ENCODE measurements at places on chromosomes 6 and 20. TPM values are rescaled to one million over a fixed set of nuclear protein-coding genes. Genes with fewer than 3 reads are reported as not detected.

- DNase-seq: no peak
Observed at GRCh38 chr6:85364344-85364743, 85.5 kb upstream of the NT5E start.

GRCh38 chr6:121615493-121615892 is 180.0 kb downstream of the GJA1 start:
- no peak for DNase-seq

DNA sequence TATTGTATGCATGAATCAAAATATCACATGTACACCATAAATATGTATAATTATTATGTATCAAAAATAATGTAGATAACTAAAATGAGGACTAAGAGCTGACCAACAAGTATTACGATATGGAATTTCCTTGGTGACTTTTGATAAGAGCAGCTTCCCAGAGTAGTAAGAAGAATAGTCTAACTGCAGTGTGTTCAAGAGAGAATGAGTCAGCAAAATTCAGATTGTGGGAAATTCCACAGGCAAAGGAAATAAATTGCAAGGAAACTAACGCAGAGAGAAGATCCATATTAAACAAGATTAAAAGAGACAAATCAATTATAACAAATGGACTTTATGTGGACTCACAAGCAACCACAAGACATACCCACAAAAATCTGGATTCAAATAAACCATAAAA is 26.4 kb downstream of the FRK start:
- DNase-seq: no peak

- DNase-seq: no peak
Observed at GRCh38 chr6:19603721-19604120, 233.4 kb upstream of the ID4 start.

DNA sequence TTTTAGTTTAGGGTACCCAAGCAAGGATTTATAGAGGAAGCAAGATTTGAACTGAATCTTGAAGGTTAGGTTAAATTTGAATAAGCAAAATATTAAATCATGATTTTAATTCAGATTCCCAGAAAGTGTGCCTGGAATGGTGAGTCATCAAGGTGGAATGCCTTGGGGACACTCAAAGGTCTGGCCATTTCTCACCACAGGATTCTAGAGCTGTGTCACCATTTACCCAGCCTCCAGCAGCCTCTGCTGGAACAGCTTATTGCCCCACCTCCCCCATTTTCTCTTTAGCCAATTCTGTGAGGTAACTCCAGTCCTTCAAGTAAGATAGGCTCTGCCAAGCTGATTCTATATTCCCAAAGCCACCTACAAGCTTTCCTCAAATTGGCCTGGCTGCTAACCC is 181.4 kb downstream of the SIM1 start:
- DNase-seq: no peak

The TMEM74B gene
- total RNA-seq: 1.9 TPM

DNA sequence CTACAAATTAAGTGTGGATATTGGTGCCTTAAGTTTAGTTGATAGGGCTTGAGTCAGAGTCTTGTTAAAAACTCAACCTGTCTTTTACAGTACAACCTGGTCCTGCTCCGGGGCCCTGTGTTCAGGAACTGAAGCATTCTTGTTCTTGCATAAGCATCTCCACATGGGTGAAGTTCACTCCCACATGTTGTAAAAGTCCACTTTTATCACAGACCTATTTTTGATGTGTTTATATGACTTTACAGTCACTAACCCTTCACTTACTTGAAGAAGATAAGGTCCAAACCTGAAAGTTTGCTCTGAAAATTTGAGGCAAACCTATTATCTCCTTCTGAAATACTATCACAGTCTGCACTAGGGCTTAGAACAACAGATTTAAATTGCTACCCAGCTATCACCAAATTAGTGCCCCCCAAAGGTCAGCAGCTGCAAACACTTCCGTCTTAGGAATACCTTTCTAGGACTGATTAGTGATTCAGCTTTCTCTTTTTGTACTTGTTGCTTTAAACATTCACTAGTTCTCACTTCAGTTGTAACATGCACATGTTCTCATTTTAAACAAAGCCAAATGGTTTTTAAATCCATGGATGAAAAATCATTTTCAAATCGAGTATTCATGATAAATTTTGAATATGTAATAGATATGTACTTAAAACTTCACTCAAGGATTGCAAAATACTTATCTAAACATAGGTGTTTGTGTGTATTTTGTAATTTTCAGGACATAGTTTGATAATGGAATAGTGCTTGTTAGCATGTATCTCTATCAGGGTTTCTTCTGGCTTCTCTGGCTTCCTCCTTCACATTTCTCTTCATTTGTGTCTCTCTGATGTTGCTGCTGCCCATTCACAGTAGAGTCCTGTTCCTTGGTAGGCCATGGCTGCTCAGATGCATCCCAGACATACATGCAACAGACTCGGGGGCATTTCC is 469.8 kb upstream of the SOX4 start:
- no peak for DNase-seq

GRCh38 chr6:33911488-33911887 is 107.7 kb upstream of the MLN start:
- DNase-seq: no peak

GRCh38 chr20:37727957-37728634 is 34.3 kb downstream of the CTNNBL1 start:
- DNase-seq: no peak

DNA sequence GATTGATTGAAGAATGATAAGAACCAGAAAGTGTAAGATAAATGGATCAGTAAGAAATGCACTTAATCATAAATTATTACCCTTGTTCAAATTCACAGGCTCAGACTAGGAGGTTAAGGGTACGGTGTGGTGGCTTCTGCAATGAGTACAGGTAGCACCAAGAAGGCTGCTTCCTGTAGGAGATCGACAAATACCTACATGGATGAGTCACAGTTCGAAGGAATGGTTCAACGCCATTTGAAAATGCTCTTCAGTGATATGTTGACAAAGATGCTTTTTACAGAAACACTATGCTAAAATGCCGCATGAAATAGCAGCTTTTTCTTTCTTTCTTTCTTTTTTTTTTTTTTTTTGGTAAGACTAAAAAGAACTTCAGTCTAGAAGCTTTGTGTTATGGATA is 116.2 kb downstream of the DTNBP1 start:
- no peak for DNase-seq

GRCh38 chr6:81648502-81648901 is 104.0 kb downstream of the TENT5A start:
- no peak for DNase-seq

The ZNF391 gene
- 1.4 TPM for total RNA-seq

DNA sequence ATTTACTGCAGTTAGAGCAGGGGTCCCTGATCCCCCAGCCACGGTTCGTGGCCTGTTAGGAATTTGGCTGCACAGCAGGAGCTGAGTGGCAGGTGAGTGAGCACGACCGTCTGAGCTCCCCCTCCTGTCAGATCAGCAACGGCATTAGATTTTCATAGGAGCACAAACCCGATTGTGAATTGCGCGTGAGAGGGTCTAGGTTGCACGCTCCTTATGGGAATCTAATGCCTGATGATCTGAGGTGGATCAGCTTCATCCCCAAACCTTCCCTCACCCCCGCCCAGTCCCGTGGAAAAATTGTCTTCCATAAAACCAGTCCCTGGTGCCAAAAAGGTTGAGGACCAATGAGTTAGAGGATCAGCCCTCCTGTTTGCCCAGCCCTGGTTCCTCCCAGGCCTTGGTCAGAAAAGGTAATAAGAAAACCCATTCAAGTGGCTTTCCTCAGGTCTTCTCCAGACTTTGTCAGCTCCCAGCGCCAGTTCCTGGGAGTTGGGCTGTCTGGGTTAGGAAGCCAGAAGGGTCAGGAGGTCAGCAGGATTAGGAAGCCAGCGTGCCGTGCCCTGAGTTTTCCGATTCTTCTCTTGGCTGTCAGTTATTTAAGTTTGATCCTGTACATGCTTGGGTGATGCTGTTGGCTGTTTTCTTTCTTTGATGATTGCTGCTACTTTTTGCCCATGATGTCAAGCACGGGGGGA is 139.9 kb upstream of the PMEPA1 start:
- no peak for DNase-seq

DNA sequence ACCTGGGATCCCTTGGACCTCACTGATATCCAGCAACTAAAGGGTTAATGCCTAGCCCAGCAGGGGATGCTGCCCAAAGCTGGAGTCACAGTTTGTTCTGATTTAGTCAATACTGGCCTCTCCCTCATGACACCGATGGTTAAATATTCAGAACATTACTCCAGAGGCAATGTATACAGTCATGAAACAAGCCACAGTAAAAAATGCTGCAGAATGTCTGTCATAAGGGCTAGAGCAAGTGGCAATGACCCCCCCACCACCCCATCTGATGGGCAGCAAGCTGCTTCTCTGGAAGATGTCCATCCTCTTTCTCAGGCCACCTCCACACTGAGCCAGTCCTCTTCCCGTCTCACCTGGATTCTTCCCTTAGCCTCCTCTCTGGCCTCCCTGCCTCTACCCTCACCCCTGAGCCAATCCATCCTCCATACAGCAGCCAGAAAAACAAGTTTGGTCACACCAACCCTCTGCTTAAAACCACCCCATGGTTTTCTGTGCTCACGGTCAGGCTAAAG is 99.0 kb upstream of the KCNG1 start:
- no peak for DNase-seq

DNA sequence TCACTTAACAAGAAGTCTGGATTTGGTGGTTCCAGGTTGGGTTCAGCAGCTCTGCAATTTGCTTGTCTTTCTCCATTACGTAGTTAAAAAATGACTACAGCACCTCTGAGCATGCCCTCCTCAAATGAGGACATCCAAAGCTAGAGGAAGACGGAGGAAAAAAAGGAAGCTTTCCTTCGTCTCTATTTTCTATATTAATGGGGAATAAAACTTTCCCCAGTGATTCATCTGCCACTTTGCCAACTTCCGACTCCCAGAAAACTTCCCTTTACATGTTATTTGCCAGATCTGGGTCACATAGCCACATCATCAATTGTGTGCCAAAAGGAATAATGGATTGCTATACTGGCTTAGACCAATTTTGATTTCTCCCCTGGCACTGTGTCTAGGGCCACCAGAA is 69.5 kb downstream of the ZFAND3 start:
- no peak for DNase-seq

DNA sequence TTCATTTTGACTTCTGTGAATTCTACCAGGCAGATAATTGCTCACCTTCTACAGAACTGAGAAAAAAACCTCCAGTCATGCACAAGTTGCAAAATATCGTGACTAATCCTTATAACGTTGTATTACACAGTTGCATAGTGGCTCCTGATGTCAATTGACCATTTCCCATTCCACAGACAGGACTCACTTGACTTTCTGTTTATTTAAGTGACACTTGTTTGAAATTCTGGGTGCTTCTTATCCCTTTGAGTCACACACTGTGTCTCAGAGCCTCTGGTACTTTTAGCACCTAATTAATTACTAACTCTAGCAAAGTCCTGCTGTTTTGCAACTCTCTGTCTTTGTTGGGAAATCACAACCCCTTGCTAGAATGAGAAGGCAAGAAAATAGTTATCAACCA is 16.2 kb upstream of the RSPO3 start:
- DNase-seq: no peak

- no peak for DNase-seq
Observed at GRCh38 chr20:47191074-47191673, 165.3 kb downstream of the ZMYND8 start.

DNA sequence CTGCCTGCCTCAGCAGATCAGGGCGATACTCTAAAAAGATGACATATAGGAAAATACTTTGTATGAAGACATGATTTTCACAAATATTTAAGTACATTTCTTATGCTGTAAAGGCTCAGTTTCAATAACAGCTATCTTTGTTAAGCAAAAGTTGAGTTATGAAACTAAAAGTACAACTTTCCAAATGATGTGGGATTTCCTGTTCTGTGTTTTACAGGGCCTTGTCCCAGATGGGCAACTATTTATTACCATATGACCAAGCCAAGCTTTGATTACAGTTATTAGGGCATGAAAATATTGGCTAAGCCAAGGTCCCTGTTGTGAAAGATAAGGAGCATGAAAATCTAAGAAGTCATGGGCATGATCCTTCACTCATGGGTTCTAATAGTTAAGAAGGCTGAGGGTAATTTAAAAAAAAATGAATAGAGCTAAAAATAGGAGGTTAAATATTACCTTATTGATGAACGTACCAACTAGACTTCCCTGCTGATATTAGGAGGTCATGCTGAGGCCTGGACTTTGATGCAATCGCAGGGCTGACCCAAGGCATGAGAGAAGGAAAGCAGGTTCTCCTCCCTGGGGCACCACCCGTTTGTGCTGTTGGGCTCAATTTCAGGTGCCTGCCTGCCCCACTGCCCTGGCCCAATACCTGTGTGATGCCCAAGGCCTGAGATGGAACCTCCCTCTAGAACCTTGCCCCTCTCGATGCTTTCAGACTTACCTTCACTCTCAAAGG is 294.4 kb upstream of the PRDM1 start:
- DNase-seq: no peak

GRCh38 chr6:40376113-40376650 is 211.0 kb downstream of the LRFN2 start:
- DNase-seq: no peak

The NEDD9 gene
- total RNA-seq: 23.4 TPM

GRCh38 chr6:136611133-136611532 is 60.9 kb upstream of the MAP7 start:
- no peak for DNase-seq

The HIVEP2 gene
- total RNA-seq: 25.5 TPM

DNA sequence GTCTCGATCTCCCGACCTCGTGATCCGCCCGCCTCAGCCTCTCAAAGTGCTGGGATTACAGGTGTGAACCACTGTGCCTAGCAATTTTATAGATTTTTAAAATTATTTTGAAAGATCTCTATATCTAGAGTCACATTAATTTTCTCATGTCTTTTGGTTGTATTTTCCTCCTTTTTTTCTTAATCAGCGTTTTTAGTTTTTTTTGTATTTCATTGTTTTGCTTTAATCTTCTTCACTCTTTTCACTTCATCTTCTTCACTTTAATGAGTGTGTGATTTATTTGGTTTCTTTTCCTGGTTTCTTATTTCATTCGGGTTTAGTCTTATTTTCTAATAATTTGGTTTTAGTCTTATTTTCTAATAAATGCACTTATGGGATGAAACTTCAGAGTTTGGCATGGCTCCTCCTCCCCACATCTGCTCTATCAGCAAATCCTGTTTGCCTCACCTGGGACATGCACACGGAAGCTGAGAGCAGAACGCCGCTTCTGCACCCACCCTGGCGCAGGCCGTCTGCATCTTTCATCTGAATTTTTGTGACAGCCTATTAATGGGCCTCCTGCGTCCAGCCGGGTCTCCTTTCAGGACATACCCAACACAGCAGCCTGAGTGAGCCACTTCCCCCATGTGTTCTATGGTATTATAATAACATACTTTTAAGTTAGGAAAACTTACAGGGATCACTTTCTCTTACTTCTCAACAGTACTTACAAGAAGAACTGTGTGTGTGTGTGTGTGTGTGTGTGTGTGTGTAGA is 35.5 kb downstream of the DTD1 start:
- DNase-seq: no peak

The SYS1 gene
- 35.5 TPM for total RNA-seq

The PDE7B gene
- total RNA-seq: 0.26 TPM

Data from suprapubic skin (tissue), 4 donors.